ENCODE measurements at places on chromosomes 6 and 20.

- no peak for DNase-seq
Measured at GRCh38 chr6:133208183-133208755, 32.9 kb upstream of the EYA4 start.

DNA sequence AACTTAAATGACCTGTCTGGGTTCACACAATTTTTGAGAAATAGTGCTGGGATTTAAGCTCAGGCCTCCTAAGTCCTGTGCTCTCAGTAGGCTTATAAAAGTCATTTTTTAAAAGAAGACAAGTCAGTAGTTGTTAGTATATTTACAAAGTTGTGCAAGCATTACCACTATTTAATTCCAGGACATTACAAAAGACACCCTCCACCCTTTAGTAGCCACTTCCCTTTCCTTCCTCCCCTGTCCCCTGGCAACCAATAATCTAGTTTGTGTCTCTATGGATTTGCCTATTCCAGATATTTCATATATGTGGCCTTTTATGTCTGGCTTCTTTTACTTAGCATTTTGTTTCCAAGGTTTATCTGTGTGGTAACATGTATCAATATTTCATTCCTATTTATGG, 37.6 kb downstream of the HMGN3 start:
- DNase-seq, result no peak

GRCh38 chr6:54244430-54244829, 63.8 kb upstream of the TINAG start:
- DNase-seq, result no peak

- DNase-seq, result no peak
Measured at GRCh38 chr20:37901654-37902503, 1.0 kb upstream of the VSTM2L start.

DNA sequence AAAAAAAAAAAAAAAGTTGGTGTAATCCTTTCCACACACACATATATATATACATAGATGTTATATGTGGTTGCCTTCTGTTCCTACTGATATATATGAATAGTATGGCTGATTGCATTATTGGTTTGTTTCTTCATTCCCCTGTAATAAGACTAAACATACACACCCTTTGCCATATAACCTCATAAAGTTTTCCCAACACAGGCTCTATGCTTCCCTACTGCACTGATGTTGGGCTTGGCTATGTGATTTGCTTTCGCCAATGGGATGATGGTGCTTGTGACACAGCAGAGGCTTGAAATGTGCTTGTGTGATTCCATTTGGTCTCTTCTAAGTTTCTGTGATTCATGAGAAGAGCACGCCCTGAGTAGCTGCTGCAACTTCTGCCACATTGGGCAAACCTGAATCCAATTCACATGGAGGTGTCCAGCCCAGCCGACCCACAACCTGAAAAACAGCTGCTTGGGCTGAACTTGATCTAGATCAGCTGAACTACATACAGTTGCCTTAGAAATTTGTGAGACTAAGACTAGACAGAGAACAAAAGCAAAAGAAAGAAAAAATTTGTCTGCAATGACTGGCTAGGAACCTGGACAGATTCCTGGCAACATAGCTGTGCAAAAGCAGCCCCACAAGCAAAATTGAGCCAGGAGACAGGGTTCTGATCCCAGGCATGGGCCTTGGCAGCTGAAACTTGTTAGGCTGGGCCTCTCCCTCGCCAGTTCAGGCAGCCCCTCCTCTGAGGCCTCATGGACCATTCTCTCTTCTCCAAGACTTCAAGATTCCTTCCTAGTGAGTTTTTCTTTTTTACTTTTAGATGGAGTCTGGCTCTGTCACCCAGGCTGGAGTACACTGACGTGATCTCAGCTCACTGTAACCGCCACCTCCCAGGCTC, 13.4 kb upstream of the TBC1D20 start:
- DNase-seq, result no peak

DNA sequence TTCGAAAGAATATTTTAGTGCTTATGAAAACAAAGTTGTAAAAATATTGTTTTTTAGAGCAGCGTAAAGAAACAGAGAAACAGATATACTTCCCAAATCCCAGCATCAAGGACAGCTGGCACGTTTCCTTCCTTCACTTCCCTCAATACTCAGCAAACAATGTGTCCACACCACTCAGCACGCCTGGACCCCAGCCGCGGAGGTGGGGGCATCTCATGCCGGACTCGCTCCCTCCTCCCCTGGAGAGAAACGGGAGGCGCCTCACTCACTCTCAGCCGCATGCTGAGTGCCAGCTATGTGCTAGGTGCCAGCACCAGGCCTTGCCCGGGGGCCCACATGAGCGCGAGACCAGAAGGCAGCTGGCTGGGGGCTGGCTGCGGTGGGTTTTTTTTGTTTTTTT, 34.7 kb downstream of the SLC2A4RG start:
- no peak for DNase-seq

DNA sequence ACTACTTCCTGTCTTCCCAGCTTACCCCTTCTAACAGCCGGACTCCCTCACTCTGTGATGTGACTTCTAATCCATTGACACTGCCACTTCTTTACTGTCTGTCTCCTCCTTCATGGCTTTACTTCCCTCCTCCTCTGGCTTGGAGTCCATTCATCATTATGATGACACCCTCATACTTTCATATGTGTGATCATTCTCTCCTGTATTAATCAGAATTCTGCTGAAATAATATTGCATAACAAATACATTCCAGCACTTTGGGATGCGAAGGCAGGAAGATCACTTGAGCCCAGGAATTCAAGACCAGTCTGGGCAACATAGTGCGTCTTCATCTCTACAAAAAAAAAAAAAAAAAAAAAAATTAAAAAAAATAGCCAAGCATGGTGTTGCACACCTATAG, 147.9 kb upstream of the BTBD3 start:
- DNase-seq, result no peak

Data from stimulated activated CD8-positive, alpha-beta memory T cell treated with anti-CD3 and anti-CD28 coated beads, Interleukin-4, amount 100 ng/mL, for 24 hours (primary cell).